Stimulated activated CD8-positive, alpha-beta memory T cell treated with anti-CD3 and anti-CD28 coated beads, Interleukin-4, amount 100 ng/mL, for 48 hours (primary cell): ENCODE measurements at places on chromosomes 5 and 9.

GRCh38 chr5:121968910-121969607, 7.3 kb downstream of the SRFBP1 start:
- DNase-seq = no peak

GRCh38 chr9:33193818-33194217, 26.7 kb upstream of the B4GALT1 start:
- DNase-seq = no peak

GRCh38 chr5:113274836-113275414, 159.9 kb downstream of the TSSK1B start:
- DNase-seq = no peak

DNA sequence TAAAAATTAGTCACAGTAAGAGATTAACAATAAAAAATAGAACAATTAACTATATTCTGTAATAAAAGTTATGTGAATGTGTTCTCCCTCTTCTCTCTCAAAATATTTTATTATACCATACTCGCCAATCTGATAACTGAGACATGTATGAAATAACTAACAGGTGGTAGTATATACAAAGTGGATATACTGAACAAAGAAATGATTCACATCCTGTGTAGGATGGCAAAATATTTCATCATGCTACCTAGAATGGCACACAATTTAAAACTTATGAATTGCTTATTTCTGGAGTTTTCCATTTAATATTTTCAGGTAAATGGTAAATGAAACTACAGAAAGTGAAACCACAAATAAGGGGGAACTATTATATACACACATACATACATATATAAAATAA, 152.5 kb downstream of the RNF180 start:
- no peak for DNase-seq

DNA sequence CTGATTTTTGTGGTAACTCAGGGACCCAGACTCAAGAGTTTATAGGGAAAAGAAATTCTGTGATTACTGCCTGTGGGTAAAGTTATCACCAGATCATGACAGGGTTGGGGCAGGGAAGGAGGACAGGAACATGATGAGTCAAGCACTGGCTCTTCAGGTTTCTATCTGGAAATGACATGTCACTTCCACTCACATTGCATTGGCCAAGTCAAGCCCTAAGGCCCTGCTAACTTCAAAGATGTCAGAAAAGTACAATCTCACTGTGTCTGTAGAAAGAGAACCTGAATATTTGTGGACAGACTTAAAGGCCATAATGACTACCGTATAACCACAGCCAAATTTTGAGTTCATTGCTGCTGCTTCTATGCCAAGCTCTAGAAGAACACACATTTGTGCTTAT, 187.7 kb downstream of the TLE4 start:
- no peak for DNase-seq

- DNase-seq = no peak
Measured at GRCh38 chr5:95564450-95564849, 9.5 kb downstream of the ARSK start.

GRCh38 chr5:132132138-132132537, 58.5 kb downstream of the CSF2 start:
- DNase-seq = no peak

GRCh38 chr5:8216921-8217320, 348.0 kb downstream of the MTRR start:
- DNase-seq = no peak

DNA sequence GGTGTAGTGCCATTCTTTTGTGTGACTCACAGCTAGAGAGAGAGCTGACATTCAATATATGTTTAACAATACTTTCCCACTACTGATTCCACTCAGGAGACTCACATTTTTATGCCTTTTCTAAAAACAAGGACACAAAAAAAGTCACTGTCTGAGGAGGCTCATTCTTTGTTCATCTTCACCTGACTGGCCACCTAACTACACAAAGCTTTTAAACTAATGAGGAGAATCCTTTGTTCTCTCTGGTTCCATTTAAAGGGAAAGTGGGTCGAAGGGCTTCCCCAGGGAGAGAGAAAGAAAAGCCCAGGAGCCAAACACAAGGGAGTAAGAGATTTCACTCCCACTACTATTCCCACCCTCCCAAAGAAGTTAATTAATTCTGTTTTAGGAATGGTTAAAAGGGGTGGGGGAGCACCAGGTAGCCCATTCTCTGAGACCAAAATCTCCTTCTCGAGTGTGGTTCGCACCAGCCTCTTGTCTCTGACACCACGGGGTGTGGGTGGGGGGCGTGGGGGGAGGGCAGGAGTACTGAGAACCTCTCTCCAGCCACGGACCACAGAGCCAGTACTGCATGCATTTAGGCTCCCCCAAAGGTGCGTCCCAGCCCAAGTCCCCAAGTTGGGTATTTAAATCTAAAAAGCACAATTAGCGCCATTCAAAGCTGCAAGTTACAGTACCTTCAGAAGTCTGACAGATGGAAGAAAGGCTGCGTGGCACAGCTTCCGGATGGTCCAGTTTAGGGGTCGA, 747 bp downstream of the TRPM3 start:
- no peak for DNase-seq

DNA sequence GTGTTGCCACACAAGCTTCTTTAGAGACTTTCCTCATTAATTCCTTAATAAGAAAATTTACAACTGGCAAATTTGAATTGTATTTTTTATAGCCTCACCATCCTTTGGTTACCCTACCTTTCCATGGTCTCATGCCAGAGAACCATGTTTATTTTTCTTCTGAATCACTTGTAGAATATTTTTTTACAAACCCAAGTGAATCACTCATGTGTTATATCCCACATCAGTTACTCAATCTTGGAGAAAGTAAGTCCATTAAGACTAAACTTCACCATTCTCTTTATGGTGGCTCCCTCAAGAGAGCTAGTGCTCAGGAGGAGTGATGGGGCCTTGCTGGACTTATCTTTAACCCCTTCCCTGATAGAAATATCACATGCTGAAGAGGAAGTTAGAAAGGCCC, 128.9 kb downstream of the SUSD1 start:
- no peak for DNase-seq

- DNase-seq = no peak
Measured at GRCh38 chr5:96741891-96742309, 65.8 kb downstream of the ERAP1 start.

GRCh38 chr5:41636605-41637004, 126.2 kb upstream of the PLCXD3 start:
- no peak for DNase-seq
